Activated CD4-positive, alpha-beta memory T cell treated with anti-CD3 and anti-CD28 coated beads for 36 hours (primary cell): ENCODE measurements at places on chromosomes 7 and 10. TPM values are rescaled to one million over a fixed set of nuclear protein-coding genes. Genes with fewer than 3 reads are reported as not detected.

The FAM221A gene
- total RNA-seq: 9.0 TPM

The GARIN1A gene
- not detected for total RNA-seq

The CLCN1 gene
- total RNA-seq: not detected

- H3K27me3 ChIP-seq: no peaks in the 10 kb centered on the region
- H3K36me3 ChIP-seq: no peaks in the 10 kb centered on the region
- H3K4me1 ChIP-seq: peaks cover 38% of the 10 kb centered on the region
- H3K4me3 ChIP-seq: no peak overlapping the region
- H3K27ac ChIP-seq: no peak overlapping the region
Measured at GRCh38 chr7:44261240-44261639, 60.5 kb downstream of the YKT6 start.

DNA sequence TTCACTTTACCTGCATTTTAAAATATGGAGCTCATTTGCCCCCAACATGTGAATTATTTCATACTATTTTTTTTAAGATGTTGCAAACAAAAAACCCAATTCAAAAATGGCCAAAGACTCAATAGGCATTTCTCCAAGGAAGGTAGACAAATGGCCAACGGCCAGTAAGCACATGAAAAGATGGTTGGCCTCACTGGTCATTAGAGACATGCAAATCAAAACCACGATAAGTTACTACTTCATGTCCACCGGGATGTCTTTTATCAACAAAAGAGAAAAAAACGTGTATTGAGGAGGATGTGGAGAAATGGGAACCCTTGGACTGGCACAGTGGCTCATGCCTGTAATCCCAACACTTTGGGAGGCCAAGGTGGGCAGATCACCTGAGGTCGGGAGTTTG lies 3.4 kb upstream of the CTBP2 start:
- no peak overlapping the region for H3K4me3 ChIP-seq
- H3K27me3 ChIP-seq: peaks cover 12% of the 10 kb centered on the region
- no peak overlapping the region for H3K27ac ChIP-seq
- H3K36me3 ChIP-seq: no peaks in the 10 kb centered on the region
- H3K4me1 ChIP-seq: no peaks in the 10 kb centered on the region
- DNase-seq: no peak

DNA sequence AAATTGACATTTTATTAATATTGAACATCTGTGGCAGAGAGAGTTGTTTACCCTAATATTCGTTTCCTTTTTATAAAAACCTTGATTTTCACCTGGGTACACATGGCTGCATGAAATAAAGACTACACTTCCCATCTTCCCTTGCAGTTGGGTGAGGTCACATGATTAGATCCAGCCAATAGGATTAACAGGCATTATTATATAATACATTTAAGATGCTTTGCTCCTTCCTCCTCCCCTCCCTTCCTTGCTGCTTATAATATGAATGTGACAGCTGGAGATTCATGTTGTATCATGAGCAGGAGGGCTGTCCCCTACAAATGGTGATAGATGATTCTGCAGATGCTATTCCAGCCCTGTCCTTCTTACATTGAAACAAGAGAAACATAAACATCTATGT lies 146.6 kb downstream of the SH2D4B start:
- no peaks in the 10 kb centered on the region for H3K4me1 ChIP-seq
- H3K36me3 ChIP-seq: no peaks in the 10 kb centered on the region
- H3K4me3 ChIP-seq: no peak overlapping the region
- H3K27ac ChIP-seq: no peak overlapping the region
- no peaks in the 10 kb centered on the region for H3K27me3 ChIP-seq

GRCh38 chr7:1300206-1300605 lies 67.5 kb downstream of the UNCX start:
- no peaks in the 10 kb centered on the region for H3K4me1 ChIP-seq
- H3K27ac ChIP-seq: no peak overlapping the region
- no peak for DNase-seq
- no peaks in the 10 kb centered on the region for H3K36me3 ChIP-seq
- H3K27me3 ChIP-seq: peaks cover 2% of the 10 kb centered on the region
- no peak overlapping the region for H3K4me3 ChIP-seq

- no peak overlapping the region for H3K4me3 ChIP-seq
- DNase-seq: peak; percentile 43
- H3K36me3 ChIP-seq: no peaks in the 10 kb centered on the region
- H3K27me3 ChIP-seq: peaks cover 62% of the 10 kb centered on the region
- no peak overlapping the region for H3K27ac ChIP-seq
Measured at GRCh38 chr10:101238732-101239105, 9.5 kb upstream of the LBX1 start.

DNA sequence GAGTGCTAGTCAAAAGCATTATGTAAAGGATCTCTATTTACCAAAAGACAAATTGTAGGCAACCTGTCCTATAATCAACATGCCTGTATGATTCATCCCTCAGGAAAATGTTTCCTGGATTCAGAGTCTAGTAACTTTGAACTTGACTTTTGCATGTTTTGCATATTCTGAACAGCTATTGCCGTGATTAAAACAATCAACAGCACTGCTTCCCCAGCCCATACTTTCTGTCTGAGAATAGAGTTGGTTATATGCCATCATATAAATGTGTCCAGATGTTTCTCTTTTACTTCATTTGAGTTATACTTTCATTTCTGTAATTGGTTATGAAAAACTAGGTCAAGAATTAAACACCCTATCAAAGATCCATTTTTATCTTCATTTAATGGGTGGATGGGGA lies 83.5 kb downstream of the ZMYND11 start:
- H3K4me1 ChIP-seq: peaks cover 22% of the 10 kb centered on the region
- H3K27me3 ChIP-seq: no peaks in the 10 kb centered on the region
- H3K36me3 ChIP-seq: peaks cover 2% of the 10 kb centered on the region
- H3K4me3 ChIP-seq: no peak overlapping the region

- H3K27me3 ChIP-seq: no peaks in the 10 kb centered on the region
- no peaks in the 10 kb centered on the region for H3K36me3 ChIP-seq
- H3K4me3 ChIP-seq: no peak overlapping the region
- H3K4me1 ChIP-seq: no peaks in the 10 kb centered on the region
- no peak overlapping the region for H3K27ac ChIP-seq
- DNase-seq: no peak
Measured at GRCh38 chr10:131271195-131271880, 40.2 kb downstream of the TCERG1L start.

DNA sequence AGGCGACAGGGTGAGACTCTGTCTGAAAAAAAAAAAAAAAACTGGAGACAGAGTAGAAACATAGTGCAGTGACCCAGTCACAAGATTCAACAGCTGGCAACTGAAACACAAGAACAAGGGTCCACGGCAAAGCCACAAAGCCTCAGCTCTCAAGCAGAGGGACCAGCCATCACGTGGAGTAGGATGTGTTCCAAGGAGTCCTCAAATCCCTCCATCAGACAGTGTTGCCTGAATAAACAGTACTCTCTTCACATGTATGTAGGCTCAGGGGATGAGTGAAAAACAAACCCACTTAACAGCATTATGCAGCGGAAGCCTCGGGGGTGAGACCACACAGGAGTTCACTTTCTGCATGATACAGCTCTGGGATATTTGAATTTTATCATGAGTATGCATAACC lies 62.0 kb downstream of the SLIT1 start:
- H3K36me3 ChIP-seq: no peaks in the 10 kb centered on the region
- H3K4me3 ChIP-seq: no peak overlapping the region
- no peak overlapping the region for H3K27ac ChIP-seq
- no peaks in the 10 kb centered on the region for H3K4me1 ChIP-seq
- DNase-seq: no peak

- H3K27me3 ChIP-seq: no peaks in the 10 kb centered on the region
- H3K36me3 ChIP-seq: no peaks in the 10 kb centered on the region
- DNase-seq: no peak
- no peaks in the 10 kb centered on the region for H3K4me1 ChIP-seq
Measured at GRCh38 chr7:89133819-89134218, 338.3 kb upstream of the TEX47 start.

GRCh38 chr7:69684369-69685292 lies 86.4 kb downstream of the AUTS2 start:
- no peak overlapping the region for H3K4me3 ChIP-seq
- H3K36me3 ChIP-seq: no peaks in the 10 kb centered on the region
- no peak overlapping the region for H3K27ac ChIP-seq
- no peak for DNase-seq

DNA sequence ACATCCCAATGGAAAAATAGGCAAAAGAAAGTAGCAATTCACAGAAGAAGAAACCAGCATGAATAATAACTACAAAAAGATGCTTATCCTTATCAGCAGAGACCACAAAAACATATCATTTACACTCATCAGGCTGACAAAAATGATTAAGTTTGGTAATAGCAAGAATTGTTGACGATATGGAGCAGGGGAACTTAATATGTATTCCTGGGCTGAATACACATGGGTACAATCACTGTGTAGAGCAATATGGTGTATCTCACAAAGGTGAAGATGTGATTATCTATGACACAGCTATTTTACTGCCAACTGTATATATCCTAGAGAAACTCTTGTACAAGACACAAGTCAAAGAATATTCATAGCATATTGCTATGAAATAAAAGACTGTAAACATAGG lies 141.8 kb upstream of the NOBOX start:
- H3K27me3 ChIP-seq: no peaks in the 10 kb centered on the region
- peaks cover 11% of the 10 kb centered on the region for H3K36me3 ChIP-seq
- no peak for DNase-seq
- no peak overlapping the region for H3K4me3 ChIP-seq
- peaks cover 3% of the 10 kb centered on the region for H3K4me1 ChIP-seq
- H3K27ac ChIP-seq: no peak overlapping the region

- H3K4me3 ChIP-seq: no peak overlapping the region
- H3K4me1 ChIP-seq: no peaks in the 10 kb centered on the region
- no peaks in the 10 kb centered on the region for H3K36me3 ChIP-seq
Measured at GRCh38 chr10:113214331-113214730, 264.3 kb downstream of the TCF7L2 start.

- no peak for DNase-seq
- no peak overlapping the region for H3K4me3 ChIP-seq
- no peak overlapping the region for H3K27ac ChIP-seq
- no peaks in the 10 kb centered on the region for H3K27me3 ChIP-seq
Measured at GRCh38 chr10:58360412-58361004, 24.7 kb upstream of the TFAM start.

- no peaks in the 10 kb centered on the region for H3K27me3 ChIP-seq
- H3K27ac ChIP-seq: no peak overlapping the region
- H3K4me3 ChIP-seq: no peak overlapping the region
Measured at GRCh38 chr7:66078067-66078466, 2.4 kb downstream of the ASL start.

GRCh38 chr10:48288661-48289060 lies 14.2 kb upstream of the FRMPD2 start:
- no peak overlapping the region for H3K4me3 ChIP-seq
- H3K27ac ChIP-seq: no peak overlapping the region
- no peaks in the 10 kb centered on the region for H3K36me3 ChIP-seq
- DNase-seq: no peak
- peaks cover 7% of the 10 kb centered on the region for H3K4me1 ChIP-seq
- peaks cover 19% of the 10 kb centered on the region for H3K27me3 ChIP-seq

DNA sequence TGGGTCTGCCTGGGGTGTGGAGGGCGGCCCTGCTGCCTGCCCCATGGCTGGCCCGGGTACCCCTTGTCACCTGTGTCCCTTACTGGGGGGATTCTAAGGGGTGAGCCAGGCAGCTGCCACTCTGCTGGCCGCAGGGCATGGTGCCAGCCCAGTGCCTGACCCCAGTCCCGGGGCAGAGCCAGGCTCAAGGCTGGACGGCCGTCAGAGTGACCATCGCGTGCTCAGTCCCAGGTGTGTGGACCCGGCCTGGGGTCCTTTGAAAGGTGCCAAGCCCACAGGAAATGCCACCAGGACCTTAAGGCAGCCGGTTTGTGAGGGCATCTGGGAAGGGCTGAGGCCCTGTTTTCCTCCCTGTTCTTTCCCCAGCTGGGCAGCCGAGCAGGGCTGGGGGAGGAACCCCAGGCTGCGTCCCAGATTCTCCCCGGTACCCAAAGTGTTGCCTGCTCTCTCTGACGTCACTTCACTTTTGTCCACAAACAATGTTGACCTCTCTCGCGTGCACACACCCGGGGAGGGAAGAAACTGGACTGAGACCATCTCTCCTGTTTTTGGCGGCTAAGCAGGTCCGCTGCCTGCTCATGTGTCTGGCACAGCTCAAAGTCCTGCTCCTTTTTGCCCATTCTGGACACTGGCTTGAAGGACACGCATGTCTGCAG lies 37.6 kb downstream of the PAPOLB start:
- H3K27me3 ChIP-seq: peaks cover 5% of the 10 kb centered on the region
- no peak overlapping the region for H3K27ac ChIP-seq
- no peaks in the 10 kb centered on the region for H3K4me1 ChIP-seq
- DNase-seq: no peak
- no peaks in the 10 kb centered on the region for H3K36me3 ChIP-seq
- no peak overlapping the region for H3K4me3 ChIP-seq
